ENCODE measurements at places on chromosomes 7 and 10.

GRCh38 chr7:141397236-141398163 is 153.7 kb upstream of the AGK start:
- no peak for DNase-seq

- DNase-seq = no peak
Measured at GRCh38 chr10:51619365-51619764, 80.0 kb downstream of the CSTF2T start.

DNA sequence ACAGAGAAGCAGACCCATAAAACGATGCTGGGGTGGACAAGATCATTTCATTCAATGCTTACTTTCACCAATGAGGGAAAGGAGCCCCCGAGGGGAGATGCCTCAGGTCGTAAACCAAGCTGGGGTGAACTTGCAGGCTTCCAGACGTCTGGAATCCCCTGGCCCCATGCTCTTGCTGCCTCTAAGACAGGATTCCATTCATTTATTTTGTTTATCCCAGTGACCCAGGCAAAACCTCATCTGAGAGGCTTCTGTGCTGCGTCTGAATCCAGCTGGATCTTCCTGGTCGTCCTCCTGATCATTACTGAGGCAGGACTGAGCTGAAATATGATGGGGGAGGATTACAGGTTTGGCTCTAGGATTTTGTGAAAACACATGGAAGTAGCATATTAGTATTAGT is 182.9 kb downstream of the MYOF start:
- no peak for DNase-seq

GRCh38 chr10:33799281-33799943 is 464.9 kb upstream of the NRP1 start:
- no peak for DNase-seq

DNA sequence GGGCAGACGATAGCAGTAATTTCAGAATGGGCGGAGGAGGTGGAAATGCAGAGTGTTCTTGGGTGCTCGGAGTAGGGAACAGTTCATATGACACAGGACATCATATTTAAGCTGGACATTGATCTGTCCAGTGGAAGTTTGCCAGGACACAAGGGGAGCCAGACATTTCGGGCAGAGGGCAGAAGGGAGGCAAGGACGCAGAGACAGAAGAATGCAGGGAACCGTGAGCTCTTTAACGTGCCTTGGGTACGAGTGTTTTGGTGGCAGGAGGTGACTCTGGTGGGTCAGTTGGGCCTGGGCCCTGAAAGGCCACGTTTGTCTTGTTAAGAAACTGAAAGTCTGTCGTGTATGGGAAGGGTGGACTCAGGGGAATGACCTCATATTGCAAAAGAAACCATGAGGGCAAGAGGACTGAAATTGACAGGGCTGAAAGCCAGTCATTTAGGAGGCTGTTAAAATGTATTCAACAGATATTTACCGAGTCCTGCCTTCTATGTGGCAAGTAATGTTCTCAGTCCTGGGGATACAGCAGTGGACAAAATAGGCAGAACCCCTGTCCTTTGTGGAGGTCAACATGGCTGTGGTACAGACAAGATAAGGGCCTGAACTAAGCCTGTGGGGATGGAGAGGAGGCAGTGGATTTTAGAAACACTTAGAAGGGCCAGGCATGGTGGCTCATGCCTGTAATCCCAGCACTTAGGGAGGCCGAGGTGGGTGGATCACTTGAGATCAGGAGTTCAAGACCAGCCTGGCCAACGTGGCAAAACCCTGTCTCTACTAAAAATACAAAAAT is 2.2 kb downstream of the OPTN start:
- DNase-seq = no peak

Measured in activated gamma-delta T cell (primary cell).